Bladder microvascular endothelial cell (primary cell): ENCODE measurements at places on chromosomes 1 and 21. TPM values are rescaled to one million over a fixed set of nuclear protein-coding genes. Genes with fewer than 3 reads are reported as not detected.

Gene MMP23B
- total RNA-seq = 0.16 and 0.19 TPM in 2 replicates

Gene PAQR6
- total RNA-seq = under 0.01 and 0.50 TPM in 2 replicates

Gene C8B
- total RNA-seq = not detected in 2 replicates

Gene KPRP
- total RNA-seq = not detected in 2 replicates

Gene EPHX1
- total RNA-seq = 13.9 and 42.7 TPM in 2 replicates

Gene AADACL3
- not detected in 2 replicates for total RNA-seq

Gene HSD3B1
- not detected in 2 replicates for total RNA-seq

Gene RHBG
- total RNA-seq = not detected in 2 replicates

Gene ARHGEF19
- 2.8 and 6.2 TPM in 2 replicates for total RNA-seq

Gene HES2
- total RNA-seq = 5.3 and 18.1 TPM in 2 replicates

Gene ASAP3
- 8.3 and 10.8 TPM in 2 replicates for total RNA-seq

Gene FAM78B
- total RNA-seq = 0.16 and 0.44 TPM in 2 replicates

Gene PAPPA2
- total RNA-seq = 0.16 and 0.31 TPM in 2 replicates

Gene FAM72B
- 2.3 and 4.0 TPM in 2 replicates for total RNA-seq

Gene EFNA1
- total RNA-seq = 99.7 and 161 TPM in 2 replicates

Gene FCRL2
- not detected in 2 replicates for total RNA-seq

Gene TMEM269
- total RNA-seq = not detected in 2 replicates

Gene NUF2
- total RNA-seq = 9.2 and 14.2 TPM in 2 replicates

Gene PROX1
- 0.49 and 82.7 TPM in 2 replicates for total RNA-seq

Gene NTMT2
- total RNA-seq = not detected in 2 replicates

Gene ADGRB2
- 0.16 and 1.1 TPM in 2 replicates for total RNA-seq

Gene S100A1
- under 0.01 TPM in 1 of 2 replicates, not detected in the other for total RNA-seq

Gene HNRNPU
- total RNA-seq = 277 and 424 TPM in 2 replicates
